ENCODE measurements at places on chromosomes 4 and X. TPM values are rescaled to one million over a fixed set of nuclear protein-coding genes. Genes with fewer than 3 reads are reported as not detected.

DNA sequence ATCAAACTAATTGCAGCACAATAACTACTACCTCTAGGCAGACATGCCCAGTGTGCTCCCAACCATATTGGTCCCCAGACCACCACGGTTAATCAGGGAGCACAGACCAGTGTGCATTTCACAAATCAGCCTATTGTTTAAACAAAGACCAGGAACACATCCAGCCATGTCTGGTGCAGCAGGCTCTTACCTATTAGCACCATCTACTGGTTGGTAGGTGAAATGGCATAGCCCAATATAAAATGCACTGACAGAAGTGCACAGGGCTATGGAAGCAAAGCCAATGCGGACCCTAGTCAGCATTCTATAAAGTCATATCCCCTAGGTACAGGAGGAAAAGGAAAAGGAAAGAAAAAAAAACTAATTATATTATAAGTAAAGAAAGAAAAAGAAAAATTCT, 15.5 kb upstream of the CYLC1 start:
- DNase-seq, result peak; percentile 3

CENPVL2 gene
- total RNA-seq, result not detected

DNA sequence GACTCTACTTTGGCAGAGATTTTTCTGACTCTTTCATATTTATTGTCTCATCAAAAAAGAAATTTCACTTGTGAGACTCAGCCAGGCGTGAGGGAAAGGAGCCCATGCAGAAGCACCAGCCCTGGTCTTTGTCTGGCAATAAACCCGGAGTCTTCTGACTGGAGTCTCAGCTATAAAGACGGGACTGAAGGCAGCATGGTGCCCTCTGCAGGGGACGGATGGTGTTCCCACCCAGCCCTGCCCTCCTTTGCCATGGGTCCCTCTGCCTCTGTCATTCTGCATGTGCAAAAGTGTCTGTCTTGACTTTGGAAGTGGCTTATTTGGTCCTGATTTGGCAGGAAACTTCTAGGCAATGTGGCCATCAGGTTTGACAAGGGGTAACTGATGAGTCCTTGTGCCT, 14.2 kb downstream of the ZNF185 start:
- DNase-seq, result peak; percentile 14

GRCh38 chr4:22196551-22196950, 248.0 kb upstream of the KCNIP4 start:
- DNase-seq, result no peak

DNA sequence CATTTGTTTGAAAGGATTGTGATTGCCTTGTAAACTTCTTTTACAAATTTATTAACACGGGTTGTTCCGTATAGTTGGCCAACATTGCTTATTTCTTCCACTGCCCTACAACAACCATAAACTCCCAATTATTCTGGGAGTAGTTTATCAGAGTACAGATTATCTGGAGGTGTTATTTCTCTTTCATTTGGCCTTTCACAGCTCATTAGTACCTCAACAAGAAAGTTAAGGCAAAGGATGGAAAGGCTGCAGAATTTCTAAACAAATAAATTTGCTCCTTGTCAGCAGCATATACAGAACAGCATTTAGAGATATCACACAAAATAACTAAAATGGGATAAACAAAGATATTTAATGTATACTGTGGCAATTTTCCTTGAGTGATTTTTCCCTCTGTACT, 548.8 kb downstream of the DMD start:
- DNase-seq, result no peak

CT47A1 gene
- not detected for total RNA-seq

SFRP2 gene
- total RNA-seq, result not detected

DNA sequence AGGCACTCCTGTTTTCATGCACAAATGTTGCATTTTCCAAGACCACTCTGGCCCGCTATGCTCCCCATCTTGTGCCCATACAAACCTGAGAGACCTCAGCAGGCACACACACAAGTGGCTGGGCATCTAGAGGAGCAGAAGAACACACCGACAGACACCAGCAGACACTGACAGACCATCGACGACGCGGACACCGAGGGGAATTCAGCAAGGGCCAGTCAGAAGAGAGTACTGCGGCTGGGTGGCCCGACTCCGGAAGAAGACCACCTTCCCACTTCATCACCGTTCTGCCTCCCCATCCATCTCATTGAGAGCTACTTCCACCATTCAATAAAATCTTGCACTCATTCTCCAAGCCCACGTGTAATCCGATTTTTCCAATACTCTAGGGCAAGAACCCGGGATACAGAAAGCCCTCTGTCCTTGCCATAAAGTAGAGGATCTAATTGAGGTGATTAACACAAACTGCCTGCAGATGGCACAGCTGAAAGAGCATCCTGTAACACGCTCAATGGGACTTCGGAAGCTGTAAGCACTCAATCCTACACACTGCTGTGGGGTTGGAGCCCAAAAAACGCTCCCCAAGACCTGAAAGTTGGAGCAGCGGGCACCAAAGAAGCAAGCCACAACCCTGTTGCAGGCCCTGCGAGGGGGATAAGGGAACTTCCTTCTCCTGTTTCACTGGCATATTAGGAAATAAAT, 780.9 kb downstream of the ARAP2 start:
- DNase-seq, result no peak

DNA sequence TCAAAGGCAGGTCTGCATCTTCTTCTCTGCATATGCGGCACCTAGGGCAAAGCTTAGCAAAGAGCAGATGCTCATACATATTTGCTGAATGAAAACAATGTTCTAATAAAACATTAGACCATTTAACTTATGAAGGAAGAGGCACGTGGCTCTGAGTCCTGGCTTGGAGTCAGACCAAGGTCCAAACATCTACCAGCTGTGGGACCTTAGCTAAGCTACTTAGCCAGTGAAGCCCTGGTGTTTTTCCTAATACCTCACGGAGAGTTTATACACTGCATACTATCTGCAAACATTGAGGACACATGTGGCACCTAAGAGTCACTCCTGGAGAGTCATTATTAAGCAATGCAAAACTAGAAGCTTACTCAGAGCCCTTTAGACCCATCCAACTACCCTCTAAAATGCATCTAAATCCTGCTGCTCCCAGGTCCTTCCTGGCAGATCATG, 9.0 kb downstream of the PDGFC start:
- DNase-seq, result peak; percentile 95

EXOC1L gene
- not detected for total RNA-seq

GRCh38 chrX:97847885-97848679, 964.4 kb downstream of the RPA4 start:
- DNase-seq, result no peak

GRCh38 chrX:51569561-51569960, 49.2 kb downstream of the CENPVL3 start:
- DNase-seq, result no peak

INPP4B gene
- total RNA-seq, result 64.3 TPM

FAM236B gene
- not detected for total RNA-seq

DNA sequence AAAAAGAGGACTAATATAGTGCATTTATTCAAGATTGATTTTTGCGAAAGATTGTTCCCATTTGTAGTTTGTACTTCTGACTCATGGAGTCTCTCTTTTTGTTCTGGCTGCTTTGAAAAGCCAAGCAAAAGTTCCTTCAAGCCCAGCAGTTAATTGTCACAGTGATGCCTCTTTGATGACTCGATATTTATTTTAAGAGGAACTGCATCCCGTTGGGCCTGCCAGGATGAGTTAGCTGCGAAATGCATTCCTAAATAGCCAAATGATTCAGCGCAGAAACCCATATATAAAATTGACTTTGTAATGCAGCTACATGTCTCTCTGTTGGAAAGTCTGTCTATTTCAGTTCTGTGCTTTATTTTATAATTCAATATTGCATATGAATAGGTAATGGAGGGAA, 295.1 kb downstream of the GBA3 start:
- DNase-seq, result peak; percentile 1

- no peak for DNase-seq
These were observed 888 bp downstream of the RAB28 start for GRCh38 chr4:13483136-13483767.

CYLC1 gene
- total RNA-seq, result not detected

NPNT gene
- total RNA-seq, result under 0.01 TPM

DNA sequence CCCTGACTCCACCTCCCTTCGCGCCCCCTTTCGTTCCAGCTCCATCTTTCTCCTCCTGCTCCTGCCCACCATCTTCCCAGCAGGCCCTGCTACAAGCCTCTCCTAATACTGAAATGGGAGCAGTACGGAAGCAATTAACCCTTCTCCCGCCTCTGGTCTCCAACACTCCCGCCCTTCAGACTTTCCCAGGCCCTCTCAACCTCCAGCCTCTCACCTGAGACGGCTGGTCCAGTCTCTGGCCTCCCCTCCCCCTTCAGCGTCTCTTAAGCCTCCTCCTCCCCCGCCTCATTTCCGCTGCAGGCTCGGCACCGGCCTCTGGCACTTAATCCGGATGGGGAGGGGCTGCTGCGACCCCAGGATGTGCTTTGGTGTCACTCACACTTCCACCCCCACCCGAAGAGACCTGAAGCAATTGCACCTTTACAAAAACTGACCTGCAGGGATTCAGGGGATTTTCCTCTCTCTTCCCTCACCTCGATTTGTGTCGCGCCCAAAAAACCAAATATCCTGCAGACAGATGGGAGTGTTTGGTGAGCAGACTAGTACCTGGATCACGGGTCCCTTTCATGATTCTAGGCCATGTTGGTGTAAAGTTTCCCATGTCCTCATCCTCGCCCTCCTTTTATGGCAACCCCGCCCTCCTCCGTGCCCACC, 657 bp downstream of the TCEAL8 start:
- peak; percentile 38 for DNase-seq

DNA sequence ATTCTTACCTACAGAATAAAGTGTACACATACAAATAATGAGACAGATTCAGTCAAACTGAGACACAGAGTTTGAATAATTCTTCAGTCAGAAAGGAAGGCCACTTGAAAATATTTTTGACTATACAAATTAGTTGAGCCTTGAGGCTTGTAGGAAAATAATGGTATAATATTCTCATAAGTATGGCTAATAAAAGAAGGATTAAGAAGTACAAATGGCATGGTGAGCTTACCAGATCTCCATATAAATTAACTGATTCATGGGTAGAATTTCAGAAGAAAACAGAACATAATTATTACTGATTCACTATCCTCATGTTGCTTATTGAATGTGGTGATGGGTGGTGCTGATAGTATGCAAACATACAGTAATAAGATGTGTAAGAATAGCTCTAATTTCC, 401.1 kb downstream of the PCDH18 start:
- DNase-seq, result no peak

- DNase-seq, result no peak
These were observed 668.7 kb upstream of the CPEB2 start for GRCh38 chr4:14333616-14334015.

DNA sequence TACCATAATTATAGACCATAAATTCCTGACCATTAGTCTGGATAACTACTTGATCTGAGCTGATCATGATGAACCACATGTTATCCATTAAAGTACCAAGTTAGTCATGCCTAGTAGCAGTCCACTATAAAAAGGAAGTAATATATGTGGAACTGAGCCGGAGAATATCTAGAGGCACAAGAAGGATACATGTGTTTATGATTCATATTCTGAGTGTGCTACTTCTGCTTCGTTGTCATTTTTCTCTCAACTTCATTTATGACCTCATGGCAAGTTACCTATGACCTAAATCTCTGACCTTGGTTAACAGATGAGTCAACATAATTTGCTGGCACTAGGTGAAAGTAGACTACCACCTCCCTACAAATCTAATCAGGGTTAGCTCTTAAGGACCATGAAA, 56.5 kb upstream of the ANKRD17 start:
- no peak for DNase-seq

MAP7D2 gene
- total RNA-seq, result not detected

- DNase-seq, result peak; percentile 5
These were observed 556.5 kb upstream of the NR3C2 start for GRCh38 chr4:148998719-148999118.

DNA sequence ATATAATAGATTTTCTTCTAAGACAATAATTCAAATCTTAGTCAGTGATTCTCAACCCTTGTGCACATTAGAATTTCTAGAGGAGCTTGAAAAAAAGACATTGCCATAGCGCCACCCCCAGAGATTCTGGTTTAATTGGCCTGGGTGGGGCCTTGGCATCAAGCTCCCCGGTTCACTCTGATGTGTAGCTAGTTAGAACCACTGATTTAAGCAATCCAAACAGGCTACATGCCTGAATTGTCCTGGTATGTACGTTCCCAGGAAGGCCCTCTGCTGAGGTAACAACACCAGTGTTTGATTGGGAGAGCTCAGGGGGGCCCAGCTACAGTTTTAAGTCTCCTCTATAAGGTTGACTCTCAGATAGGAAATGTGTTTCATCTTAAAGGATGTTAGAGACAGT, 1.3 kb upstream of the ATP10D start:
- DNase-seq, result no peak

PAK3 gene
- total RNA-seq, result 2.2 TPM

PTCHD1 gene
- not detected for total RNA-seq

GRCh38 chrX:103361798-103362197, 5.5 kb downstream of the TCEAL9 start:
- no peak for DNase-seq

GRID2 gene
- not detected for total RNA-seq

ARR3 gene
- not detected for total RNA-seq

HAND2 gene
- total RNA-seq, result 45.4 TPM

- DNase-seq, result peak; percentile 77
These were observed 21.1 kb upstream of the PIGA start for GRCh38 chrX:15356444-15356843.

GRCh38 chr4:184664445-184665210, 15.1 kb downstream of the PRIMPOL start:
- peak; percentile 59 for DNase-seq

GRCh38 chr4:41512136-41512535, 25.8 kb upstream of the LIMCH1 start:
- no peak for DNase-seq
